NCI-H1092 treated with DMSO at 0.1 percent for 48 hours (cell line): ENCODE measurements at places on chromosomes 7 and 10.
A peak's percentile ranks its signal among the peaks of the same experiment; 100 is the strongest.

DNA sequence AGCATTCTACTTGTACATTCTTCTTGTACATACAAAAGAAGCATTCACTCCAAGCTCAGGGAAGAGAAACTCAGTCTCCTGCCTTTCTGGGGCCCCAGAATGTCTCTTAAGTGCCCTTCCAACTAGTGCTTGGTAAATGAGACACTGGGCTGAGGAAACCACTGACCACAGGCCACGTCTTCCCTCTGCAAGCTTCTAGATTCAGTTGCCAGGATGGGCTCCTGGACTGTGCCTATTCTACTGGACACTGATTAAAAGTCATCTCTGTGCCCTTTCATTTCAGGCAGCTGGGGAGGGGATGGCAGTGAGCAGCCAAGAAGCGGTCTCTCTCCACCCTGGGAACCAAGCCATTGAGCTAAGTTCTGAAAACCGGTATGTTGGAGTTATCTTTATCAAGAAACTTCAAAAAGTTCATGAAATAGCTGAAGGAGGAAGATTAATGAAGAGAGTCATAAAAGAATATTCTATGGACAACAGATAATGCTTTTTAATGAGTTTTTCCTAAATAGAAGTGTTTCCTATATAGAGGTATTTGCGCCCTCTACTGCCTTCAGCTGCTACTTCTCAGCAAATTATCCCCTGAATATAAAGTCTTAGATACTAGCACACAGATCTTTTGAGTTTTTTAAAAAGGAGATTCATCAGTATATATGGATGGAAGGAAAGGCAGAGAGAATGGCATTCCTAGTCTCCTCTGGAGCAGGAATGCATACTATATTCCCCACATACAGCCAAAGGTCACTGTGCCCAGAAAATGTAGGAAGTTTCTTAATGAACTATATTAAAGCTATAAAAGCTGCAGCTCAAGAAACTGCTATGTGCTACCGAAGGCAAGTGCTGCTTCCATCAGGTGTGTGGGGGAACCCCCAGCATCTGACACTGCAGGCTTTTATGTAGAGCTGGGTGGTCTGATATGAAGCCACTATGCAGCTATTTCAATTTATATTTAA lies 8.4 kb upstream of the IFIT1B start:
- DNase-seq: no peak

DNA sequence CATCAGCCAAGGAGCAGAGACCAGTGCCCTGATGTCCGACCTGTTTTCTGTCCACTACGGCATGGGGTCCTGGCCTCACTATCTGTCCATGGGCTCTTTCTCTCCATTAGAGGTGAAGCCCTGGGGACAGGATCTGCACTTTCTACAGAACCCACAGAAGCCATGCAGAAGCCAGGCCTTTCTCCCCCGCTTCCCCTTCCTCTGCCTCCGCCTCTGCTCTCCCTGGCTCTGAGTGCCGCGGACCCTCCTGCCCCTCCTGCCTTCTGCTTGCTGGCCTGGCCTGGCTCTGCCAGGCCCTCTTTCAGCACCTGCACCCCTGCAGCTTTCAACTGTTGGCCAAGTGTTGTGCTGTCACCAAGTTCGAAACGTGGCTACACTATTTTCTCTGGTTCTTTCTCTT lies 439.8 kb upstream of the ZMIZ1 start:
- no peak for DNase-seq

DNA sequence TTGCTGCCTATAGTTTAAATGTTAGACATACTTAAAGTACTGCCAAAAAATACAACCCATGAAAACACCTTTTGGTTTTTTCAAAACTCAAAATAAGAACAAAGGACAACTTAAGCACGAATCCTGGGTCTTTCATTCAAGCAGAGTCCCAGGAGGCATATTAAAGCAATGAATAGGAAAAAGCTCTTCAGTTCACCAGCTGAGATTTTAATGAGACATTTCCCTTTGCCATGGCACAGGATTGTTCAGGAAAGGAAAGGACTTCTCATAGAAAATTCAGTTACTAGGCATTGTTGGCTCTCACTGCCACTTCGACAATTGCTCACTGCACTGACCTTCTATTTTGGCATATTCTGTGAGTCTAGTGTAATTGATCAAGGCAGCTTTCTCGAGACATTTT lies 133.5 kb upstream of the FEZF1 start:
- DNase-seq: peak; percentile 78

DNA sequence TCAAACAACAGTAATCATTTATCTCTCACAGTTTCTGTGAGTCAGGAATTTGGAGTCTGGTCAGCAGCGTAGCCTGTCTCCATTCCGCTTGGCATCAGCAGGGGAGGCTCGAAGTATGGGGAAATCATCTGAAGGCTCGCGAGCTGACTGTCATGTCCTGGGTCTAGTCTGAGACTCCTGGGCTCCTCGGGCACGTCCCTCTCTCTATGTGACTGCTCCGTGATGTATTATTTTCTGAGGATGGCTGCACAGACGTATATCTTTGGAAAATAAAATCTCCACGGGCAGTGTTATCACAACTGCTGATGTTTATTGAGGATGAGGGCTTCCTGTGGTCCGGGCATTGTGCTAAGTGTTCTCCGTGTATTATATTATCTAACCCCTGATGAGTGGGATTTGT lies 23.3 kb upstream of the PCGF5 start:
- DNase-seq: no peak

DNA sequence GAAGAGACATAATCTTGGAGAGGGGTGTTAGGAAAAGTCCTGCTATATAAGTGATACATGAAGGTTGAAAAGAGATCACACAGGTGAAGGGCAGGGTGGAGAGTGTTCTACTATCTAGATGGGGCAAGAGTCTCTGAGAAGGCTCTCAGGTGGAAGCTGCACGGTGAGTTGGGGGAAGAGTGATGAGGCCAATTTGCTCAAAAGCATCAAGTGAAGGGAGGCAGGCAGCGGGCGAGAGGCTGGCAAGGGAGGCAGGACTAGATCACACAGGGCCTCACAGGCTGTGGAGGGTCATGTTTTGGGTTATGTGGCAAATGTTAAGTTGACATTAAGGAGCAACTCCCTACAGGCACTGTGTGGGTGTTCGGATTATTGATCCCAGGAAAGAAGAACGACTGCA lies 2.6 kb upstream of the COL17A1 start:
- no peak for DNase-seq

DNA sequence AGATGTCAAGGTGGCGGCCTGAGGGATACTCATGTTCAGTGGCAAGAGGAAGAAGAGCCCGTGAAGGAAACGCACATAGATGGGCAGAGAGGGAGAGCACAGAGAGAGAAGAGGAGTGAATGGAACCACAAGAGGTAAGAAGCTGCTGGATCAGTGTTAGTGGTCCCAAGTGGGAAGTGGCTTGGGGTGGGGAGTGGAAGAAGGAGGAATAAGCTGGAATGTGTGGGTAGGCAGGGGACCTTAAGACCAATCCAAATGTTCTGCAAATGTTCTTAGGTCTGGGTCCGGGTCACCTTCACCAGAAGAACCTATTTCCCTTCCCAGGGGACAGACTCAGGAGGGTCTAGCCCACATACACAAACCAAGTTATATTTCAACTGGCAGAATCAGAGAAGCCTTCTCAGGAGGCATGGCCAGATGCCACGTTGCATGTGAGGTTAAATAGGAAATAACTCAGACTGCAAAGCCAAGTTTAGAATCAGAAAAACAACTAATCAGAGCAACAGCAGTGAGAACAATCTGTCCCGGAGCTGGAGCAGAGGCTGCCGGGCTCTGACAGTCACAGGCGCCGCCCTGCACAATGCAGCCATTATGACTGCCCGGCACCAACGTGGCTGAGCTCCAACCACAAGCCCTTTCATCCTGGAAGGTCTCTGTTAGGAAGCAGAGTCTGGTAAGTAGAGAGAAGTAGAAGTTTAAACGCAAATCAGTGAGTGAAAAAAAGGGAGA lies 78.6 kb upstream of the ARMC3 start:
- DNase-seq: no peak

DNA sequence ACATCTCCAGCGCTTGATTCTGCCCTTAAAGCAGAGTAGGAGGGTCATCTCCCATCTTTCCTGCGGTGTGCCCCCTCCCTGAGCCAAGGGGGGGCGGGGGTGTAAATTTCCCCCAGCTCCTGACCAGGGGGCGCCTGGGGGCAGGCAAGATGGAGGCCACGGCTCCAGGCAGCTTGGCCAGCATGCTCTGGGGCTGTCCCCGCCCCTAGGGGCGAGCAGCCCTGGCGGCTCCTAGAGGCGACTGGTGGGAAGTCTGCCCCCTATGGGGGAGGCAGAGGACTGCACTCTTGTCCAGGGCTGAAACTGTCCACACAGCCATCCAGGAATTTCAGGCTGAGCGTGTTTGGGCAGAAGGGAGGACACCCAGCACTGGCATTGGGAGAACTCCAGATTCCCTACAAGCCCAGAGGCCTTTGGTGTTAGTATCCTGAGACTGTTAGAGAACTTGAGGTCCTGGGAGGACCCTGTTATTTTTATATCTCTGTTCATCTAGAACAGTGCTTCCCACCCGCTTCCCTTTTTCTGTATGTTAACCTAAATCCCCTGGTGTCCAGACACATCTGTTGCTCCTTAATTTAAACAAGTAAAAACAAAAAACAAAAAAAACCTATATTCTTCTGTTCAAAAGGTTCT lies 4.6 kb downstream of the STRA8 start:
- no peak for DNase-seq

GRCh38 chr7:124930655-124931597 lies 1.3 kb upstream of the POT1 start:
- no peak for DNase-seq
